ENCODE measurements at places on chromosomes 7 and 10. TPM values are rescaled to one million over a fixed set of nuclear protein-coding genes. Genes with fewer than 3 reads are reported as not detected.

GRCh38 chr10:13439313-13440184 lies 89.3 kb downstream of the BEND7 start:
- peaks cover 13% of the 10 kb centered on the region for H3K4me1 ChIP-seq
- H3K4me3 ChIP-seq = no peak overlapping the region
- no peak for DNase-seq
- peaks cover 4% of the 10 kb centered on the region for H3K27me3 ChIP-seq
- H3K27ac ChIP-seq = no peak overlapping the region

DNA sequence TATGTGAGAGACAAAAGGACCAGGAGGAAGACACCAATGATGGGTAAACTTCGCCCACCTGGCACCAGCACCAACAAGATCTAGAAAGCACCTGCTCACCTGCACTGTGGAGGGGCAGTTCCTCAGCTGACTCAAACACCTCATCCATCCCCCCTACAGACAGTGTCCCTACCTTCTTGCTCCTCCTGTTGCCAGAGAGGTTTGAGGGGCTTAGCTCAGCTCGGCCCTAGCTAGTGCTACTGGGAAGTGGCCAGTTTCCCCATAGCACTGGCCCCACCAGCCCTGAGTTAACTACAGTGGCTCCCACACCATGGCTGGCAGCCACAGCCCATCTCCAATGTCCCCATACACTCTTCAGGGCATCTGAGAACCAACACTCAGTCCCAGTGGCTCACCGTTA lies 70.8 kb downstream of the GRID1 start:
- H3K27ac ChIP-seq = no peak overlapping the region
- no peaks in the 10 kb centered on the region for H3K4me1 ChIP-seq
- DNase-seq = no peak
- H3K27me3 ChIP-seq = no peaks in the 10 kb centered on the region

- DNase-seq = no peak
- H3K27me3 ChIP-seq = no peaks in the 10 kb centered on the region
- no peaks in the 10 kb centered on the region for H3K36me3 ChIP-seq
- H3K4me3 ChIP-seq = no peak overlapping the region
Measured at GRCh38 chr7:109895536-109895935, 1195.4 kb upstream of the LRRN3 start.

GRCh38 chr7:100655908-100656674 lies at the start of gene ACTL6B:
Gene ACTL6B, minus strand, starts transcription at chr7:100656448. Its CDS starts 94 bp downstream, at chr7:100656354.
- peaks cover 29% of the 10 kb centered on the region for H3K27me3 ChIP-seq
- peak; percentile 61 for DNase-seq
- H3K4me1 ChIP-seq = peaks cover 6% of the 10 kb centered on the region
- no peaks in the 10 kb centered on the region for H3K36me3 ChIP-seq
- H3K4me3 ChIP-seq = no peak within 1 kb of the TSS

Gene PMPCB
- total RNA-seq = 75.9 TPM

Gene FOXI2
- not detected for total RNA-seq

GRCh38 chr10:131146790-131147189 lies 164.7 kb downstream of the TCERG1L start:
- no peaks in the 10 kb centered on the region for H3K27me3 ChIP-seq
- no peak overlapping the region for H3K4me3 ChIP-seq
- H3K27ac ChIP-seq = no peak overlapping the region

Gene CYP2C19
- not detected for total RNA-seq

- no peak overlapping the region for H3K27ac ChIP-seq
- no peak for DNase-seq
- H3K4me3 ChIP-seq = no peak overlapping the region
- no peaks in the 10 kb centered on the region for H3K27me3 ChIP-seq
Measured at GRCh38 chr10:60414877-60415585, 25.4 kb upstream of the ANK3 start.

DNA sequence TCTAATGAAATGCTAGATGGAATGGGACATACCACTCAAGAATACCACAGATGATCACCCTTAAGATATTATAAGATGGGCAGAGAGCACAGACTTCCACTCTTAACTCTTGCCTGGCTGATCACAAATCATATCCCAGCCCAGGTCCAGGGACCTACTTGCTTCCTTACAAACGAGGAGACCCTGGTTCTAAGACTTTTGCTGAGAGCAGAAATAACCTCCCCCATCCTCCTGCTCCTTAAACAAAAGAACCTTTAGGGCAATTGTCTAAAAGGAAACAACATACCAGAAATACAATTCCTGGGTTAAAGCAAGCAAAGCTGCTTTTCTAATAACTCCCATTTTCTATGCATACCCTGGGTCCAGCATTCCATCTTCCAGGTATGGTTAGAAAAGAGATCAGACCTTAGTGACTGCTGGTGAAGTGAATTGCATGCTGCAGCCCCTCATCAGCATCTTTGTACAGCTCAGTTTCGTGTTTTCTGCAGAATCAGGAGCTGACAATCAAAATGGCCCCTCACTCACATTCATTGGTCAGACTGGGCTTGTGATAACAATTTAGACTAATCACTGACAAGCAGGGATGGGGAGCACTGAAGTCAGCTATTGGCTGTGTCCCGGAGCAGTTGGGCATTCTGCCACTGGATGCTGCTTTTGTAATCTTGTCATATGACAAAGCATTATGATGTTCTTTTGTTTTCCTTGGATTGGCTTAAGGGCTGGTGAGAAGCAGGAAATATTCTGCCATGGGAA lies 14.6 kb downstream of the IFIT3 start:
- H3K4me1 ChIP-seq = no peaks in the 10 kb centered on the region
- DNase-seq = no peak
- H3K4me3 ChIP-seq = no peak overlapping the region
- peaks cover 3% of the 10 kb centered on the region for H3K36me3 ChIP-seq
- H3K27ac ChIP-seq = no peak overlapping the region

DNA sequence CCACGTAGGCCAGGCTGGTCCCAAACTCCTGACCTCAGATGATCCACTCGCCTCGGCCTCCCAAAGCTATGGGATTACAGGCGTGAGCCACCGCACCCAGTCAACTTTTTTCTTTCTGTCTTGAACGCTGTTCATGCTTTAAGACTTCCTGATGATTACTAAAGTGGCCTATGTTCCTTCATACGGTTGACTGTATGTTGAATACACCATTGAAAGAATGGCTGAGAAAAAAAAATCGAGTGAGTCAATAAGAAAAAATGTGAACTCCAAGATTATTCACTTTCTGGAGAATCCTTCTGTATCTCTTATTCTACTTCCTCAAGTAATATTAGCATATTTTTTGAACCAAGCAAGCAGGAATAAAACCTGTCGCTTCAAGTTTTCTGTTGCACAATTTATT lies 955.0 kb downstream of the GATA3 start:
- no peaks in the 10 kb centered on the region for H3K36me3 ChIP-seq
- no peak overlapping the region for H3K4me3 ChIP-seq
- no peaks in the 10 kb centered on the region for H3K27me3 ChIP-seq
- no peak for DNase-seq

Gene ACSL5
- 53.7 TPM for total RNA-seq

GRCh38 chr7:47943676-47944474 lies 4.4 kb downstream of the PKD1L1 start:
- H3K27ac ChIP-seq = no peak overlapping the region
- no peak for DNase-seq
- no peaks in the 10 kb centered on the region for H3K4me1 ChIP-seq
- H3K36me3 ChIP-seq = no peaks in the 10 kb centered on the region
- no peaks in the 10 kb centered on the region for H3K27me3 ChIP-seq
- no peak overlapping the region for H3K4me3 ChIP-seq

DNA sequence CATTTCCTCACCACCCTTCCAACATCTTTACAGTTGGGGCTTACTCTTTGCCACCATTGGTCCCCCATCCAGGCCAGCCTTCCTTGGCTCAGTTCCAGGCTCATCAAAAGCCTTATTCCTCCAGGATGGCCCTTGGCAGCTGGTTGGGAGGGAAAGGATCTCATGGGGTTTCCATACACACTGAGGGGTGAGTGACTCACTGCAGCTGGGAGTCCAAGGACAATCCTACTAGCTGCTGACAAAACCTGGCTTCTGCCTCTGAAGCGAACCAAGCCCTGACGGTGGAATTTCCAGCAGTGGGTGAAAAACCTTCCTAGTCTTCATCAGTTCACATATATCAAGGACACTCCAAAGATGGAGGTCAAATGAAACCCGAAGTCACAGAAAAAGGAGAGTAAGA lies 22.9 kb downstream of the CRHR2 start:
- no peak overlapping the region for H3K27ac ChIP-seq
- H3K4me1 ChIP-seq = no peaks in the 10 kb centered on the region
- DNase-seq = no peak
- H3K27me3 ChIP-seq = no peaks in the 10 kb centered on the region

Gene HOGA1
- total RNA-seq = not detected

- no peak overlapping the region for H3K27ac ChIP-seq
- no peak for DNase-seq
- no peaks in the 10 kb centered on the region for H3K27me3 ChIP-seq
- H3K4me3 ChIP-seq = no peak overlapping the region
Measured at GRCh38 chr7:104773796-104774195, 240.2 kb upstream of the KMT2E start.

GRCh38 chr10:18195060-18195799 lies 55.0 kb downstream of the CACNB2 start:
- no peaks in the 10 kb centered on the region for H3K36me3 ChIP-seq
- no peak overlapping the region for H3K4me3 ChIP-seq
- DNase-seq = no peak

Gene SEMA3E
- not detected for total RNA-seq

GRCh38 chr7:86965727-86966120 lies 93.7 kb downstream of the ELAPOR2 start:
- H3K27me3 ChIP-seq = no peaks in the 10 kb centered on the region
- no peaks in the 10 kb centered on the region for H3K36me3 ChIP-seq
- H3K4me3 ChIP-seq = no peak overlapping the region
- no peak overlapping the region for H3K27ac ChIP-seq
- DNase-seq = no peak

- H3K4me3 ChIP-seq = peak overlapping the region; percentile 98
- DNase-seq = no peak
- H3K36me3 ChIP-seq = no peaks in the 10 kb centered on the region
- H3K4me1 ChIP-seq = peaks cover 9% of the 10 kb centered on the region
Measured at GRCh38 chr7:23598296-23598695, 1.1 kb downstream of the CCDC126 start.

- H3K4me3 ChIP-seq = no peak overlapping the region
- peaks cover 19% of the 10 kb centered on the region for H3K4me1 ChIP-seq
- H3K36me3 ChIP-seq = peaks cover 43% of the 10 kb centered on the region
- no peak for DNase-seq
- H3K27ac ChIP-seq = no peak overlapping the region
Measured at GRCh38 chr7:30430276-30430675, 48.3 kb downstream of the NOD1 start.

GRCh38 chr10:119268871-119269506 lies 61.6 kb downstream of the GRK5 start:
- no peaks in the 10 kb centered on the region for H3K27me3 ChIP-seq
- DNase-seq = peak; percentile 95
- H3K36me3 ChIP-seq = no peaks in the 10 kb centered on the region
- no peak overlapping the region for H3K4me3 ChIP-seq
- H3K27ac ChIP-seq = peak overlapping the region; percentile 100
- H3K4me1 ChIP-seq = peaks cover 68% of the 10 kb centered on the region

GRCh38 chr10:47037654-47038425 lies 126.6 kb downstream of the PTPN20 start:
- DNase-seq = no peak
- no peak overlapping the region for H3K27ac ChIP-seq
- no peaks in the 10 kb centered on the region for H3K4me1 ChIP-seq
- no peaks in the 10 kb centered on the region for H3K36me3 ChIP-seq
- no peaks in the 10 kb centered on the region for H3K27me3 ChIP-seq

- H3K27ac ChIP-seq = no peak overlapping the region
- H3K4me3 ChIP-seq = no peak overlapping the region
- H3K4me1 ChIP-seq = no peaks in the 10 kb centered on the region
Measured at GRCh38 chr7:158356454-158356853, 231.2 kb downstream of the PTPRN2 start.

GRCh38 chr10:32239769-32240168 lies 107.2 kb downstream of the EPC1 start:
- DNase-seq = no peak
- H3K36me3 ChIP-seq = no peaks in the 10 kb centered on the region
- H3K27me3 ChIP-seq = no peaks in the 10 kb centered on the region

DNA sequence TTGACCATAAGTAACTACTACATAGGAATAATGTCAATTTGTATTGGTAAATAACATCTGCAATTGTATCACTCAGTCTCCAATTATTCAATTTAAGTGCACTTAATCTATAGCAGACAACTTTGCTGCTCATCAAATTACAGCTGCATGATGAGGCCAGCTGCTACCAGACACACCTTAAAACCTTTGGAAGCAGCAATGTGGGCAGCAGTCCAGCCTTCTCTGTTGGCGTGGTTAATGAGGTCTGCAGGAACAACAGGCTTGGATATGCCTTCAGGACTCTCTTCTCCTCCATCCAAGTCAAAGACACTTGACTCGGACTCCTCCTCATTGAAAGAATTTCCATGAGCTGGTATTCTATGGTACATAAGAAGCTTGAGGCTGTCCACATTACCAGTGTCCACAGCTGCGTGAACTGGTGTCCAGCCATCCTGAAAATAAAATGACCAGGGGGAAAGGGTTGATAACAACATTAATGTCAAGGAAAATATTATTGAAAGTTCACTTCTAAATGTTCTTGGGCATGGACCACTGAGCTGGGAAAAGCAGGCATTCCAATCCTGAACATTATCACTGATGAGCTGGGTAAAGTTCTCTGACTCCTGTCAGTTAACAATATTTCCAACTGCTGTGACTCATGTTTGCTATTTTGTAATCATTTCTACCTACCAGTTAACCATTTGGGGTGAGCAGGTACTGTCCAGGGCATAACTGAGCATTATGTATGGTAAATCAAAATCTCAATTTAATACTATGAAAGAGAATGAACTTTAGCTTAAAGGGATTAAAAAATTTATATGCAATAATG lies 95.7 kb downstream of the CTTNBP2 start:
- H3K27me3 ChIP-seq = no peaks in the 10 kb centered on the region
- H3K36me3 ChIP-seq = no peaks in the 10 kb centered on the region
- no peak for DNase-seq

GRCh38 chr10:112981553-112981952 lies 31.5 kb downstream of the TCF7L2 start:
- H3K4me1 ChIP-seq = peaks cover 11% of the 10 kb centered on the region
- H3K27ac ChIP-seq = no peak overlapping the region
- no peaks in the 10 kb centered on the region for H3K36me3 ChIP-seq
- peaks cover 27% of the 10 kb centered on the region for H3K27me3 ChIP-seq
- peak; percentile 42 for DNase-seq

GRCh38 chr7:1899196-1899595 lies 229.1 kb downstream of the ELFN1 start:
- no peaks in the 10 kb centered on the region for H3K27me3 ChIP-seq
- peaks cover 7% of the 10 kb centered on the region for H3K4me1 ChIP-seq
- no peak overlapping the region for H3K27ac ChIP-seq
- no peak for DNase-seq
- peaks cover 14% of the 10 kb centered on the region for H3K36me3 ChIP-seq
- H3K4me3 ChIP-seq = no peak overlapping the region

- H3K27me3 ChIP-seq = no peaks in the 10 kb centered on the region
- H3K4me1 ChIP-seq = no peaks in the 10 kb centered on the region
- DNase-seq = no peak
- H3K36me3 ChIP-seq = no peaks in the 10 kb centered on the region
Measured at GRCh38 chr7:20229646-20230500, 12.7 kb upstream of the MACC1 start.
